HFF-Myc (cell line): ENCODE measurements at places on chromosomes 16 and 17.

GRCh38 chr17:7384489-7385081 is 3.7 kb downstream of the TNK1 start:
- DNase-seq = no peak

- no peak for DNase-seq
Measured at GRCh38 chr17:59332749-59333377, 1.4 kb downstream of the YPEL2 start.

DNA sequence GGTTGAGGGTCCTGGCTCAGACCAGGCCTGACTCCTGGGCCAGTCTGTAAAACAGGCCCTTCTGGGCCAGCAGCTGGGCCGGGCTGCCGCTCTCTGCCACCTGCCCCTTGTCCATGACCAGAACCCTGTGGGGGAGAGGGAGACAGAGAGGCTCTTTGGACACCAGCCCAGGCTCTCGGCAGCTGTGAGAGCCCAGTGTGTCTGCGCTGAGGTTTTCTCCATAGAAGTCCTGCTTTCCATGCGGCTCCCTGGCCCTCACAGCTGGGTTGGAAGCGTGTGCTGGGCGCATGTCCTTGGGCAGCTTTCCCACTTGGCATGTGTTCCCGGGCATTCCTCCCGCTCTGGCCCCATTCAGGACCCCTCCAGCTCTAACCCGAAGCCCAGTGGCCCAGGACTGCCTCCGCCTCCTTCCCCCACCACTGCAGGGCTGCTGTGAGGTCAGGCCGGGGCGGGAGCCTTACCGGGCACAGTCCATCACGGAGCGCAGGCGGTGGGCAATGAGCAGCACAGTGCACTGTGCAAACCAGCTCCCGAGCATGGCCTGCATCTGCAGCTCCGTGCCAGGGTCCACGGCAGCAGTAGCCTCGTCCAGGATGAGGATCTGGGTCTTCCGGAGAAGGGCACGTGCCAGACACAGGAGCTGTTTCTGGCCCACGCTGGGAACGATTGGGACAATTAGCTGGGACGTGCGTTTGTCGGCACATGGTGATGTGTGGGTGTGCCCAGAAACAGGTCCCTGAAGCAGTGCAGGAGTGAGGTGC is 73.0 kb downstream of the ABCC6 start:
- DNase-seq = peak; percentile 59

GRCh38 chr17:56351675-56352074 is 198.4 kb downstream of the ANKFN1 start:
- DNase-seq = no peak

GRCh38 chr16:7077636-7078035 is 255.0 kb upstream of the RBFOX1 start:
- DNase-seq = no peak

DNA sequence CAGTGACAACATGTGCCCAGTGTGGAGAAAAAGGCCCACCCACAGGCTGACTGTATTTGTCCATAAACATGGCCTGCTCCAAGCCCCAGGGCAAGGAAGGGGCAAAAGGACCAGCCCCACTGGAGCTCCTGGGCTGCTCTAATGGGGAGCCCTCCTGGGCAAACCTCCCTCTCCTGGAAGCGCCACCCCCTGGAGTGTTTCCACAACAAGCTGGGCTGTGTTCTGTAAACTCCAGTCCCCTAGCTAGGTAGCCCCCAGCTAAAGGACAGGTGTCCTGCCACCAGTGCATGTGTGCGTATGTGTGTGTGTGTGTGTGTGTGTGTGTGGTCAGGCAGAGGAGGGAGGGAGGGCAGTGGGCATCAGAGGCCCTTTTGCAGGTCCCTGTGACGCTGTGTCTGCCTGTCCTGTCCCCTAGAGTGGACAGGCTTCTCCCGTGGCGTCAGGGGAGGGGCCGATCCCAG is 11.3 kb upstream of the STAC2 start:
- DNase-seq = no peak

DNA sequence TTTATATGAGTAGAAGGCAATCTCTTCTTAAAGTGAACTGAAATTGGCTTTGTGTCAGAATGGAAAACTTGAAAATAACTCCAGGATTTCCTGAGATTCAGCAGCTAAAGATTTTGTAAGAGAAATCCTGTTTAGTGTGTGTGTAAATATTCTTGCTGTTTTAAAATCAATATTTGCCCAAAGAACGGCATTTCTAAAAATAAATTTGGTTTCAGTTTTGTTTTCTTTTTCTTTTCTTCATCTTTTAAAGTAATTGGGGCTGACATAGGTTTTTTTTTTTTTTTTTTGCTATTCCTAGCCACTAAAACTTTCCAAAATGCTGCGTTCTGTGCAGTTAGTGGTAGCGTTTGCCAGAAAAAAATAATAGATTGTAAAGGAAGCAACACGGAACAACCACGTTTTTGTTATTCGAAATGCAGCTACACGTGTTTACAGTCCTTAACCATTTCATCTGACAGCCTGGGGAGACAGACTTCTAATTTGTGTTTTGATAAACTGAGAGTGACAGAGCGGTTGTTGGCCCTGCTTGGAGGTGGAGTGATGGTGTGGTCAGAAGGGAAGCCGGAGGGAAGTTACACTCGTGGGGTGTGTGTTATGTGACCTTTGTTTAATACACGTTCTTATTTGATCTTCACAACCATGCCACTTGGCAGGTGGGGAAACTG is 21.6 kb upstream of the SMPD3 start:
- DNase-seq = no peak

DNA sequence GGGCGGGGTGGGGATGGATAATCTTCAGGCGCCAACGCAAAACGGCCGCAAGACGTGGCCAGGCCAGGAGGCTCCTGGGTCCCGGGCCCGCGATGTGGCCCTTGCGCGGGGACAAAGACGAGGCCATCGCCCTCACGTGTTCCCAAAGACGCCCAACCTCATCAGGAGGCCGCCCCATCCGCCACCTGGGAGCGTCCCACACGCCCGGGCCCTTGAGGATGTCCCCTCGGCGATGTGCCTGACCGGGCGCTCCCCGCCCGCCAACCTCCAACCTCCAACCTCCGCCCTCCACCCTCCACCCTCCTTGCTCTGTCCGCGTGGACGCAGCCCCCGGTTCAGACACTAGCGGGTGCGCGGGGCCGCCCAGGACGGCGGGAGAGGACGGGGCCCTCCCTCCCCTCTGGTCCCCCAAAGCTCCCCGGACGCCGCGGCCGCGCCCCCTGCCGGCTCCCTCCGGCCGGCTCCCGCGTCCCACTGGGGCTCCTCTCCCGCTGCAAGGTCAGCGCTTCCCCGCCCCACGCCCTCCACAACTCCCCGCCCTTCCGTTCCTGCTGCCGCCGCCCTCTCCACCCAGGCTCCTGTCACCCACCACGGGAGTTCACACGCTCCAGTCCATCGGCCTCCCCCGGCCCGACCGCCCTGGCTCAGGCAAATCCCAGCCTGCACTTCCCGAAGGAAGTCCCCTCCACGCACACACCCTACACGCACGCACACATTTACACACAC is 250.8 kb upstream of the RPL38 start:
- no peak for DNase-seq

GRCh38 chr16:12871784-12872183 is 29.6 kb upstream of the SHISA9 start:
- DNase-seq = no peak

DNA sequence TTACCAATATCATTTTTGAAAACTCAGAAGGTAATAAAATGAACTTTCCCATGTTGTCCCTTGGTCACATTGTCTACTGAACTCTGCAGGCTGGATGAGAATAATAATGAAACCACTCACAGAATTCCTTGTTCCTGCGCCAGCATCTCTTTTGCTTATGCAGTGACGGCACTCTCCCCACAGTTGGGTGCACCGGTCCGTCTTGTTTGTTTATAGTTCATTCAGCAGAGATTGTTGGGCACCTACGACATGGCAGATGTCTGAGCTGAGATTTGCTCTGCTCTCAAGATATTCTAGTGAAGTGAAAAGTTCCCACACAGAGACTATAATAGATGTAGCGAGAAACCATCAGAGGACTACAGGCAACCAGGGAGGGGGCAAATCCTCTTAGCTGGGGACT is 375.7 kb upstream of the CDH11 start:
- no peak for DNase-seq

DNA sequence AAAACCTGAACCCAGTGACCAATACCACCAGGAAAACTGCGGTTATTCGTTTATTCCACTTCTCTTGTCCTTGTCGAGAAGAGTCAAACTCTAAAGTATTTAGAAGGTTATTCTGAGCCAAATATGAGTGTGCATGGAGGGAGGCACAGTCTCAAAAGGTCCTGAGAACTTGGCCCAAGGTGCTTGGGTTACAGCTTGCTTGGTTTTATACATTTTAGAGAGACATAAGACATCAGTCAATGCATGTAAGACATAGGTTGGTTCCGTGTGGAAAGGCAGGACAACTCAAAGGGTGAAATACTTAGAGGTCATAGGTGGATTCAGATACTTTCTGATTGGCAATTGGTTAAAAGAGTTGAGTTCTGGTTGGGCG is 681 bp upstream of the TRAP1 start:
- DNase-seq = no peak

- peak; percentile 80 for DNase-seq
Measured at GRCh38 chr16:55499951-55500529, 8.8 kb upstream of the LPCAT2 start.

GRCh38 chr17:2634361-2634960 is 41.0 kb downstream of the PAFAH1B1 start:
- no peak for DNase-seq

DNA sequence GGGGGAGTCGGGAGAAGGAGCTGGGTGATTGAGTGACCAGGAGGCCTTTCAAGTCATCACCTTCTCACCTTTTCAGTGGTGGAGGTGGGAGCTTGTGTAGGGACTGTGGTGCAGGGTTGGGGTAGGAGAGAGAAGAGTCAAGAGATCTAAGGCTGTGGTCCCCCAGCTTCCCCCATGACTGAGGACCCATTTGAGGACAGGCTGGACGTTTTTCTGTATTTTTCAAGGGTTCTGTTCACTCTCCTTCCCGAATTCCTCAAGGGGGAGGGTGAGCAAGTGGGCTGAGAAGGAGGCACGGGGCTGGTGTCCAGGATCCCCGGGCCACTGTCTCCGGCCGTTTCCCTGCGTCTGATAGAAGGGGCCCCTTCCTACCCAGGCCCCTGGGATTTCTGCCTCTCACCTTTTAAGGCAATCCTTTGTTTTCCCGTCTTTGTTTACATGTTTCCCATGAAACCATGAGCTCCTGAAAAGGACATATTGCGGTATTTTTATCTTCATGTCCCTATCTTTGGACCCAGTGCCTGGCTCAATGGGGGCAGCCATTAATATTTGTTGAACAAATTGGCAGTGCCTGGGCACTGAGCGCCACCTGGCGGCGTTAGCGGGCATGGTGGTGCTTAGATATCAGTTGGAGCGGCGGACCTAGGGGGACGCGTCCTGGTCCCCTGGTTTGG is 9.2 kb upstream of the CD300A start:
- DNase-seq = peak; percentile 19

DNA sequence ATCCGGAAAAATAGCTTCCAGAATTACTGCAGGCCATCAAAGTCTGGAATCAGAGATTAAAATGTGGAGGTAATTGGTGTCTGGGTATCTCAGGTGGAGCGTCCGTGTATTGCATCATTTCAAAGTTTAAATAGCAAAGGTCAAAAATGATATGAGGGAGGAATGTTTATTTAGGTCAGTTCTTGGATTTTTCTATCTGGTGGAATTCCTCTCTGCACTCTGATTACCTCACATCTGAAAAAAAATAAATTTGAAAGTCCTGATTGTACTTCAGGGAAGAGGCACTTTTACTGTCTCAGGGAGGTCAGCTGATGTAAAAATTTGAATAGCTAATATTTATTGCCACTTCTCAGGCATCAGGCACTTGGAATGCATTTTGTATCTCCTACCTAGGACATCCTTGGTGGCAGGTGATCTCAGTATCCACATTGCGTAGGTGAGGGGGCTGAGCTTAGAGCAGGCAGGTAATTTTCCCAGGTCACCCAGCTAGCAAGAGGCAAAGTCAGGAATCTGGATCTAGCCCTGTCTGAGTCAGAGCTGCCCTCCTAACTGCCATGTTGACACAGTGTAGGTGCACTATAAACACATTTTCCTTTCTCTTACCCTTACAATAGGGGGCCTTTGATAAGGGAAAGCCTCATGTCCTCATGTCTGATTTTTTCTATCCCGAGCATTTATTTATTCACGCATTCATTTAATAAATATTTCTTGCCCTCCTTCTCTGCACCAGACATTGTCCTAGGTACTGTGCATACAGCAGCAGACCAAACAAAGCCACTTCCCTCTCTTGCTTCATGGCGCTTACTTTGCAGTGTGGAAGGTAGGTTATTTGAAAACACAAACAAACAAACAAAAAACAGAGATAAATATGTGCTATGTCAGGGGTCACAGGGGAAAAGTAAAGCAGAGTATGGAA is 454.3 kb downstream of the HAPSTR1 start:
- no peak for DNase-seq

DNA sequence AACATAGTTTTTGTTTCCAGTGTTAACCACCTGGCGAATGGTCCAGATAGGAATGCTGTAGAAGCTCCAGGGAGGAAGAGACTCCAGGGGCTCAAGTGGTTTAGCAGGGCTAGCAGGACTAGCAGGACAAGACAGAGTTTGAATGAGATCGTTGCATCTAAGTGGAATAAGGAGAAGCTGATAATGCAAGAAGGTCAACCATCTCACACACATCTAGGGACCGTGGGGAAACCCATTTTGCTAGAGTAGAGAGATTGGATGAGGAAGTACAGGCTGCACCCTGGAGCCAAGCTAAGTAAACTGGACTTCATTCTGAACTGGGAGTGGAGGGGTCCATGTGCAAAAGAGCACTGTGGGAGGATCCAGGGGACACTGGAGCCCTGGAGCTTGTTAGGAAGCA is 86.1 kb upstream of the HSBP1 start:
- DNase-seq = no peak

GRCh38 chr17:47843391-47843730 is 2.3 kb upstream of the SCRN2 start:
- no peak for DNase-seq

DNA sequence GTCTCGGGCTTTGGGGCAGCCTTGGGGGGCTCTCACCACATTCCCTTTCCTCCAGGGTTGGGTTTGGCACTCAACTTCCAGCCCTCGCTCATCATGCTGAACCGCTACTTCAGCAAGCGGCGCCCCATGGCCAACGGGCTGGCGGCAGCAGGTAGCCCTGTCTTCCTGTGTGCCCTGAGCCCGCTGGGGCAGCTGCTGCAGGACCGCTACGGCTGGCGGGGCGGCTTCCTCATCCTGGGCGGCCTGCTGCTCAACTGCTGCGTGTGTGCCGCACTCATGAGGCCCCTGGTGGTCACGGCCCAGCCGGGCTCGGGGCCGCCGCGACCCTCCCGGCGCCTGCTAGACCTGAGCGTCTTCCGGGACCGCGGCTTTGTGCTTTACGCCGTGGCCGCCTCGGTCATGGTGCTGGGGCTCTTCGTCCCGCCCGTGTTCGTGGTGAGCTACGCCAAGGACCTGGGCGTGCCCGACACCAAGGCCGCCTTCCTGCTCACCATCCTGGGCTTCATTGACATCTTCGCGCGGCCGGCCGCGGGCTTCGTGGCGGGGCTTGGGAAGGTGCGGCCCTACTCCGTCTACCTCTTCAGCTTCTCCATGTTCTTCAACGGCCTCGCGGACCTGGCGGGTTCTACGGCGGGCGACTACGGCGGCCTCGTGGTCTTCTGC is 8.4 kb downstream of the SLC16A3 start:
- DNase-seq = no peak

GRCh38 chr16:23509782-23510163 is 521 bp downstream of the GGA2 start:
- no peak for DNase-seq

GRCh38 chr17:77419547-77420094 is 278.9 kb downstream of the SEC14L1 start:
- no peak for DNase-seq

- no peak for DNase-seq
Measured at GRCh38 chr16:12337871-12338655, 361.5 kb downstream of the SNX29 start.
